ENCODE measurements at places on chromosomes 11 and 22.
A peak's percentile ranks its signal among the peaks of the same experiment; 100 is the strongest.

GRCh38 chr11:70630816-70631623 lies 232.7 kb downstream of the CTTN start:
- H3K4me3 ChIP-seq, result no peak overlapping the region
- no peaks in the 10 kb centered on the region for H3K27me3 ChIP-seq
- no peaks in the 10 kb centered on the region for H3K4me1 ChIP-seq
- H3K27ac ChIP-seq, result no peak overlapping the region
- no peak for DNase-seq
- no peaks in the 10 kb centered on the region for H3K36me3 ChIP-seq

GRCh38 chr22:45980268-45980570 lies 3.3 kb upstream of the WNT7B start:
- H3K4me3 ChIP-seq, result no peak overlapping the region
- DNase-seq, result no peak
- peaks cover 8% of the 10 kb centered on the region for H3K27me3 ChIP-seq
- H3K36me3 ChIP-seq, result no peaks in the 10 kb centered on the region

- no peak overlapping the region for H3K27ac ChIP-seq
- no peak overlapping the region for H3K4me3 ChIP-seq
- no peak for DNase-seq
- H3K4me1 ChIP-seq, result peaks cover 2% of the 10 kb centered on the region
Observed at GRCh38 chr22:25390297-25391240, 171.1 kb downstream of the CRYBB2 start.

GRCh38 chr11:131687291-131688047 lies 317.1 kb downstream of the NTM start:
- peaks cover 3% of the 10 kb centered on the region for H3K4me1 ChIP-seq
- H3K27me3 ChIP-seq, result peaks cover 19% of the 10 kb centered on the region
- no peak overlapping the region for H3K27ac ChIP-seq
- H3K36me3 ChIP-seq, result no peaks in the 10 kb centered on the region

DNA sequence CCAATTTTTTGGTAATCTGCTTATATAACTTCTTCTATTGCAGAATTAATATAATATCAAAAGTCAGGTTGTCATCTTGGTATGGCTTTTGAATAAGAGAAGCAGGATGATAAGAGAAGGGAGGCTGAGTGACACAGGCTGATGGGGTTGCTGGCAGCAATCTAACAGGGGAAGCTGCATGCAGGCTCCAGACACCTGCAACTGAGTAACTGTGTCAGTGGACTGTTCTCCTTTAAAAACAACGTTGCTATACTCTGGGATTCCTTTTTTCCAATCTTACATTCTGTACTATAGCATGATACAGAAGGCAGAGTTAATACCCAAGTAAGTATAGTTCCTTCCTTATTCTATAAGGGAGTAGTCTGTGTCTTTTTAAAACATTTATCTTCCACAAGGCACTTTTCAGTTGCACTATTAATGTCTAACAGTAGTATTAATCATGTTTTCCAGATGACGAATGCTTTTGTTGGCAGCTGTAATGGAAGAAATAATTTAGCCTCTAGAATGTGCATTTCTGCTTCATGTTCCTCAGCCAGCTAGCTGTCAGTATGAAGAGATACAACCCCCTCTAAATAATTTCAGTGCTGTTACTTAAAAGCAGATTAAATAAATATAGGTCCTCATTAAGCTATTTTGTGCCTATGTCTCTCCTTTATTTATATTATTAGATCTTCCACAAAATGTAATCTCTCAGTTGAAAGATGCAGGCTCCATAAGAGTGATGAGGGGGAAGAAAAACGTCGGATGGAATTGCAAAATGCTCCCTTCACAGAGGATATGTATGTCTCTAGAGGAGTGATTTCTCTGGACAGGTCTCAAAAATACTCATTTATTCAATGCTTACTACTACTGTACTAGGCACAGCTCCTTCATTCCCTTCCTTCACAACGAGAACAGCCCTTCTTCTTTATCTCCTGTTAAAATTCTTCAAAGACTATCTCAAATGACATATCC lies 50.8 kb downstream of the ATG16L2 start:
- peak overlapping the region; percentile 19 for H3K4me3 ChIP-seq
- H3K27me3 ChIP-seq, result no peaks in the 10 kb centered on the region
- no peak for DNase-seq
- peak overlapping the region; percentile 83 for H3K27ac ChIP-seq
- H3K4me1 ChIP-seq, result peaks cover 53% of the 10 kb centered on the region

GRCh38 chr22:38704654-38705234 lies 1.0 kb upstream of the GTPBP1 start:
- peaks cover 46% of the 10 kb centered on the region for H3K4me1 ChIP-seq
- peak overlapping the region; percentile 94 for H3K27ac ChIP-seq
- H3K36me3 ChIP-seq, result no peaks in the 10 kb centered on the region
- H3K27me3 ChIP-seq, result no peaks in the 10 kb centered on the region
- H3K4me3 ChIP-seq, result peak overlapping the region; percentile 75

- H3K4me1 ChIP-seq, result no peaks in the 10 kb centered on the region
- no peaks in the 10 kb centered on the region for H3K36me3 ChIP-seq
- DNase-seq, result no peak
- peaks cover 58% of the 10 kb centered on the region for H3K27me3 ChIP-seq
- H3K27ac ChIP-seq, result no peak overlapping the region
- H3K4me3 ChIP-seq, result no peak overlapping the region
Observed at GRCh38 chr11:20192641-20193040, 32.4 kb upstream of the DBX1 start.

GRCh38 chr11:120816711-120817110 lies 207.2 kb upstream of the TBCEL start:
- DNase-seq, result no peak
- H3K27ac ChIP-seq, result no peak overlapping the region
- H3K4me3 ChIP-seq, result no peak overlapping the region
- no peaks in the 10 kb centered on the region for H3K36me3 ChIP-seq
- peaks cover 9% of the 10 kb centered on the region for H3K27me3 ChIP-seq
- H3K4me1 ChIP-seq, result no peaks in the 10 kb centered on the region

DNA sequence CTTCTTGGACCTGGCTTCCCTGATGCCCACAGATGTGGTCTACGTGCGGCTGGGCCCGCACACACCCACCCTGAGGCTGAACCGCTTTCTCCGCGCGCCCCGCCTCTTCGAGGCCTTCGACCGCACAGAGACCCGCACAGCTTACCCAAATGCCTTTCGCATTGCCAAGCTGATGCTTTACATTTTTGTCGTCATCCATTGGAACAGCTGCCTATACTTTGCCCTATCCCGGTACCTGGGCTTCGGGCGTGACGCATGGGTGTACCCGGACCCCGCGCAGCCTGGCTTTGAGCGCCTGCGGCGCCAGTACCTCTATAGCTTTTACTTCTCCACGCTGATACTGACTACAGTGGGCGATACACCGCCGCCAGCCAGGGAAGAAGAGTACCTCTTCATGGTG lies 1.2 kb downstream of the CNGA4 start:
- H3K27ac ChIP-seq, result no peak overlapping the region
- peaks cover 29% of the 10 kb centered on the region for H3K27me3 ChIP-seq
- peaks cover 3% of the 10 kb centered on the region for H3K4me1 ChIP-seq
- no peak overlapping the region for H3K4me3 ChIP-seq

DNA sequence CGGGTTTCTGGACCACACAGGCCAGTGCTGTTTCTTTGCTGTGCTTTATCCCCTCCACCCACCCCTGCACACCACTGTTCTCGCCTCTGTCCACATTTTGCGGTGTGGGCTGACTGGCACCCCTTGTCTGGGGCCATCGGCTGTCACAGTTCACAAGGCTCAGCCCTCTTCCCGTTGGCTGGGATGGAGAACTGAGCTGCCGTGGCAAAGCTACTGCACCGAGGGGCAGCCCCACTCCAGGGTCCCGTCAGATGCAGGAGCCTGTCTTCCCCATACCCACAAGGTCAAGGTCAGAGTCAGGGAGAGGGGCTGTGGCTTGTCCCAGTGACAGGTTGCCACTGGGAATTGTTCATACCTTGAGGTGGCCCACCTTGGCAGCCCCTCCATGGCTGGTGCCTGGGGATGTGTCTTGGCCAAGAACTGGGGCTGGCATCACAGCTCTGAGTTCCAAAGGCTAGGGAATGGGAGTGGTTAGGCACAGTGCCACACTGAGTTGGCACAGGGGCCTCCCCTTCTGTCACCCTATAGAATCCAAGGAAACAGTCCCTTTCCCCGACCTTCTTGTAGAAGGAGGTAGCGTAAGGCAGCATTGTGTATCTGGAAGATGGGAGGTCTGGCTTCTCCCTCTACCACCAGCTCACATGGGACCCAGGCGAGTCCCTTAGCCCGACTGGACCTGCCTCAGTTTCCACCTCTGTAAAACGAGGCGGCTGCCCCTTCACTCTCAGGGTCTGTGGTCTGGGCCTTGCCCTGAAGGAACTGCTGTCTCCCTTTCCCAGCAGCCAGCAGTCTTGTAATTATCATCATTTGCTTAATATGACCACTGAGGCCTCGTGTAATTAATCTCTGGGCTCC lies 3.4 kb downstream of the GRK2 start:
- H3K27ac ChIP-seq, result peak overlapping the region; percentile 70
- no peaks in the 10 kb centered on the region for H3K36me3 ChIP-seq
- H3K4me1 ChIP-seq, result peaks cover 65% of the 10 kb centered on the region
- no peak for DNase-seq
- peak overlapping the region; percentile 49 for H3K4me3 ChIP-seq
- H3K27me3 ChIP-seq, result no peaks in the 10 kb centered on the region

- no peak overlapping the region for H3K27ac ChIP-seq
- no peaks in the 10 kb centered on the region for H3K4me1 ChIP-seq
- DNase-seq, result no peak
- H3K36me3 ChIP-seq, result no peaks in the 10 kb centered on the region
Observed at GRCh38 chr11:116375221-116375620, 397.6 kb downstream of the BUD13 start.

DNA sequence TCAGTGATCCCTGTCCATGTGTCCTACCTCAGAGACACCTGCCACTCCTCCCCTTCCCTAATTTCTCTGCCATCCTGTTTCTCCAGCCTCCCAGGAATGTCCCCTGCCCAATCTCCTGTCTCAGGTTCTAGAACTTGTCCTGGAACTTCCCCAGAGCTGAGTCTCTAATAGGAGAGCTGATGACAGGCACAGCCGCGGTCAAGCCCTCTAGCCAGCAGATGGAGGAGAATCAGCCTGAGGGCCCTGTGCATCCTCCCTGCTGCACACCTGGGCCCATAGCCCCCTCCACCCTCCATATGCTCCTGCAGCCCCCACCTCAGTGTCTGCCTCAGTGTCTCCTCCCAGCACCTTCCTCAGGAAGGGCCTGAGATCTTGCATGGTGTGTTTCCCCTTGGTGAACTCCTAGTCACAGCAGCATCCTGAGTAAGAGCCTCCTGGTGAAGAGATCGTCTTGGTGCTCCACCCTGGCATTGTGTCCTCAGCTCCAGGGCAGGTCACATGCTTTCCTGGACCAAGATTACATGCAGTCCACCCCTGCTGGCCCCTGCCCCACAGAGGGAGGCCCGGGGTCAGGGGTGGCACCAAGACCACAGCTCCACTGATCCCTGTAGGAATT lies 43.9 kb upstream of the VPREB1 start:
- no peak overlapping the region for H3K4me3 ChIP-seq
- no peaks in the 10 kb centered on the region for H3K36me3 ChIP-seq
- H3K27ac ChIP-seq, result no peak overlapping the region
- H3K4me1 ChIP-seq, result no peaks in the 10 kb centered on the region
- DNase-seq, result no peak

GRCh38 chr11:7858006-7858405 lies 61.3 kb upstream of the OR5P2 start:
- peaks cover 3% of the 10 kb centered on the region for H3K4me1 ChIP-seq
- H3K27ac ChIP-seq, result no peak overlapping the region
- H3K36me3 ChIP-seq, result no peaks in the 10 kb centered on the region
- H3K4me3 ChIP-seq, result no peak overlapping the region
- no peak for DNase-seq

DNA sequence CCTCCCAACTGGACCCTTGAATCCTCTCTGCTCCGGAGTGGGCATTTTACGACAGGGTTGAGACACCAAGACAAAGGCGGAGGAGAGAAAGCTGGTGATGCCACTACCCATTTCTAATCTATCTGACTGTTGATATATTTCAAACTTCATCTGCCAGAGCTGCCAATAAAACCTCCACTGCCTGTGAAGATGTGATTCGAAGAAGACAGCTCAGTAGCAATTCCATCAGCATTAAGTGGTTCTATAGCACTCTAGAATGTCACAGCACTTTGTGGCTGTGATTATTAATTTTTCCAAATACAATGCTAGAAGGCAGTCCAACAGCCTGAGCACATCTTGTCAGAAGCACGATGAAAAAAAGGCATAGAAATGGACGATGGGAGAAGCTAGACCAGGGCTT lies 282.8 kb downstream of the OPCML start:
- no peak overlapping the region for H3K4me3 ChIP-seq
- no peak overlapping the region for H3K27ac ChIP-seq
- no peaks in the 10 kb centered on the region for H3K36me3 ChIP-seq
- DNase-seq, result no peak
- H3K4me1 ChIP-seq, result no peaks in the 10 kb centered on the region

GRCh38 chr11:96242191-96242847 lies 100.7 kb downstream of the MAML2 start:
- DNase-seq, result no peak
- H3K4me3 ChIP-seq, result peak overlapping the region; percentile 77
- H3K4me1 ChIP-seq, result peaks cover 52% of the 10 kb centered on the region
- H3K27ac ChIP-seq, result peak overlapping the region; percentile 97
- no peaks in the 10 kb centered on the region for H3K36me3 ChIP-seq
